NCI-H526 (cell line): ENCODE measurements at places on chromosomes 12 and 14.

DNA sequence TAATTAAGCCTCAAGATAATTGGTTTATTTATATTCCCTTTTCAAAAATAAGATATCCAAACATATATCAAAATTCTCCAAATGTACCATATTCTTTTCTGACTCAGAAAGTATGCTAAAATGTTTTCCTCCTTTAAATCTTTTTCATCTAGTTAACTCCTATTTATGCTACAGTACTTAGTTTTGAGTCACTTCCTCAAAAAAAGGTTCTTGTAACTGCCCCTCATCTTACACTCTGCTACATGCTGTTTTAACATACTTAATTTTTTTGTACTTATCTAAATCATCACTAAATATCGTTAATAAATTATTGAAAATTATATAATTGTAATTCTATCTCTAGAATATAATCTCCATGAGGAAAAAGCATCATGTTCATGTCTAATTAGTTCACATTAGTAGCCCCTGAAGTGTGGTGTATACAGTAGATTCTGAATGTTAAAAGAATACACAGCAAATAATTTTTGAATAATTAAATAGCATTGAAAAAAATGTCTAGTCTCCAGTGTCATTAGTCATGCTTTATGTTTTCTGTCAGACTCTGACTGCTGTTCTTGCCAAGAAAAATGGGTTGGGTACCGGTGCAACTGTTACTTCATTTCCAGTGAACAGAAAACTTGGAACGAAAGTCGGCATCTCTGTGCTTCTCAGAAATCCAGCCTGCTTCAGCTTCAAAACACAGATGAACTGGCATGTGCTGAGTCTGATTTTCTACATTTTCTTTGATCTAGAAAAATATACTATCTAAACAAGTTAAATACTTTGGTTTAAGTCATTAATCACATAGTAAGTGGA is 3.5 kb downstream of the KLRD1 start:
- DNase-seq: no peak

- peak; percentile 11 for DNase-seq
Observed at GRCh38 chr12:69834576-69834975, 9.5 kb downstream of the MYRFL start.

DNA sequence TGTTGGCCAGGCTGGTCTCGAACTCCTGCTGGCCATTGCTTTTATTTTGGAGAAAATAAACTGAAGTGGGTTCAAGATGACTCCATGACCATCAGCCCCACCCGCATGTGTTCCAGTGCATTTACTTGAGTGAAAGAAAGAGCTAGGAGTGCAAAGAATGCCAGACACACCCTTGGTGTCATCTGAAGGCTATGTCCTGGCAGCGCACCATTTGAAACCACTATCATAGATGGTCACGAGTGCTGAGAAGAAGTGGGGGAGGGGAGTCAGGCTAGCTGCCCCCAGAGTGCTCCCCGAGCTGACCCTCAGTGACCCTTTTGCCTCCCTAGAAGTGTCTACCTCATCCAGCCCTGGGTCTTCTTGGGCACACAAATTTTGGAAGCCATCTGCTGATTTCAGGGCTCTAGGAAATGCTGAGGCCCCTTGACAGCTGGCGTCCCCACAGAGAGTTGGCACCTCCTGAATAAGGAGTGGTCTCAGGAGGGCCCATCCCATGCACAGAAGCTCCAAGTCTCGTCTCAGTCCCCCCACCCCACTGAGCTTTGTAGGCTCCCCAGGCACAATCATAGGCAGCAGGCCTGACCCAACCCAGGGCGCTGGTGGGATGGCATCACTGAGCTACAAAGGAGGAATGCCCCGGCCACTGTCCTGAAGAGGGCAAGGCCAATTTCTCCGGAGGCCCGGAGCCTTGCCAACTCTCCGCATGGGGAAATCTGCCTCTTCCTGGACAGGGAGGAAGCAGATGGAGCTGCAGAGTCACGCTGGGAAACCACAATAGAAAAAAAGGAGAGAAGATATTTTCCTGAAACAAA is 28.0 kb downstream of the PXN start:
- DNase-seq: no peak

DNA sequence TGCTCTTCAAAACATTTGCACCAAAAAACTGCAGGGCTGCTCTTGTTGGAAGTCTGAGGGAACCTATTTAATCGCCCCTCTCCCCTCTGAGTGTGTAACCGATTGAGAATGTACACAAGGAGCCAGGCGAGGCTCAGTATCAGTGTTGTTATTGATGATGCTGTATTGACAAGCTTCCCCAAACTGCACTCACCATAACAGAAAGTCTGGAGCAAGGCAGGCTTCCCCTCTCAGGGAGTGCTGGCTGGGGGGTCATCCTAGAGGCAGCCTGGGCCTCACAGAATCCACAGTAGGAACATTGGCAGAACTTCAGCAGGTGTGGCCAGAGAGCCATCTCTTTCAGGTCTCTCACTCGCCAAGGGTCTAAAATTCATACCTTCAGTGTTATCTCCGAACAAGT is 58.1 kb upstream of the TUNAR start:
- no peak for DNase-seq

DNA sequence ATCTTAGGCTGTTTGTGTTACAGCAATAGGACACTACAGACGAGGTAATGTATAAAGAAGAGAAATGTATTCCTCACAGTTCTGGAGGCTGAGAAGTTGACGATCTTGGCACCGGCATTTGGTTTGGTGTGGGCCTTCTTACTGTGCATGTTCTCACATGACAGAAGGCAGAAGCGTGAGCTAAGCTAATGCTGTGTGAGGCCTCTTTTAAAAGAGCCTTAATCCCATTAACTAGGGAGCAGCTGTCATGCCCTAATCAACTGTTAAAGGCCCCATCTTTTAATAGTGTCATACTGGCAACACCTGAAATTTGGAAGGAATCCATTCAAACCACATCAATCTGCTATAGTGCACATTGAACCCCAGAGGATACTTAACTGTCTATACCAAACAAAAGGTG is 992.9 kb downstream of the GALC start:
- no peak for DNase-seq

DNA sequence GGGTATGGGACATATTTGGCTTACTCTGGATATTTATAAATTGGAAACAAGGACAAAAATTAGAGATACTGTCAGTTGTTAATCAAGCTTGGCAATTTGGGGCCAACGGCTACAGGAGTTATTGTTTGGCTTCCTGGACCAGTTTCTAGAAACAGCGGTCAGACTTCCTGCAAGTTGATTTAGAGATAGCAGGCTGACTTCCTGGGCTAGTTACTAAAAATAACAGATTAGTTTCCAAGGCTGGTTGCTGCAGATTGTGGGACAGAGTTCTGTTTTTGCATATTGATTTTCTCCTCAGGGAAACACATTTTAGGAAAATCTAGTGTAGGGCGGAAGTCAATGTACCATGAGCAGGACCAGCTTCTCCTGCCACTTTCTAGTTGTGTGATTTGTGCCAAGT is 144.0 kb upstream of the TMPO start:
- DNase-seq: no peak

DNA sequence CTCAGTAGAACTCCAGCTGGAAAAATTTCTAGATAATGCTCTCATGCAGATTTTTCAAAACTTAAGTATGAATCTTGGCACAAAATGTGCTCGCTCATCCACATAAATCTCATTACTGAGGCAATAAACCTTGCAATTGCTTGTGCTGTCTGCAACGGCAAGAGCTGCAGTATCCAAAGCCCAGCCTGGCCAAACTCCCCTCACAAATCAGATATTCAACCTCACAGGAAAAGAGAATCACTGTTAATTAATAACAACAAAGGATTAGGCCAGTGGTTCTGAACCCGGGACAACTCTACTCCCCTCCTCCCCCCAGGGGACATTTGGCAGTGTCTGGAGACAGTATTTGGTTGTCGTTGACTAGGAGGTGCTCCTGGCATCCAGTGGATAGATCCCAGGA is 19.2 kb upstream of the CORO1C start:
- DNase-seq: no peak

GRCh38 chr12:109092497-109093021 is 713 bp downstream of the ALKBH2 start:
- DNase-seq: no peak

- no peak for DNase-seq
Observed at GRCh38 chr12:52027085-52027843, 20.5 kb downstream of the TAMALIN start.

- no peak for DNase-seq
Observed at GRCh38 chr14:104262515-104263514, 124.4 kb downstream of the KIF26A start.

- no peak for DNase-seq
Observed at GRCh38 chr12:65462484-65462883, 184.0 kb downstream of the MSRB3 start.

GRCh38 chr12:101455685-101456084 is 19.5 kb upstream of the SPIC start:
- DNase-seq: no peak

- DNase-seq: no peak
Observed at GRCh38 chr12:92064422-92064821, 81.2 kb downstream of the BTG1 start.

- DNase-seq: no peak
Observed at GRCh38 chr14:63902375-63902976, 49.7 kb downstream of the SYNE2 start.

DNA sequence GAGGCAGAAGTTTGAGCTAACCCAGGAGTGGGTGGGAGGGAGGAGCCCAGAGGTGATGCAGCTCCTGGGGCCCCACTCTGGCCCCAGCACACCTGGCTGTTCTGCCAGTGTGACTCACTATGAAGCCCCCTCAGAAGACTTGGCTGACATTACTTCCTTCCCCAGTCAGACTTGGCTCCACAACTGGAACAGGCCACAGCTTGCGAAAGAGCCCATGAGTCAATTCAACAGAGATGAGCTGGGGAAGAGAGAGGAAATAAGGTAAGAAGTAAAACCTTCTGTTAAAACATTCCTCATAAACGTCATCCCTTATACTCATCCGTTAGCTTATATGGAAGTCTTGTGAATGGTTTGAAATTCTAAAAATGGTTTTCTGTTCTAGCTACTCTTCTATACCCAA is 245.9 kb downstream of the ADAMTS20 start:
- DNase-seq: no peak

DNA sequence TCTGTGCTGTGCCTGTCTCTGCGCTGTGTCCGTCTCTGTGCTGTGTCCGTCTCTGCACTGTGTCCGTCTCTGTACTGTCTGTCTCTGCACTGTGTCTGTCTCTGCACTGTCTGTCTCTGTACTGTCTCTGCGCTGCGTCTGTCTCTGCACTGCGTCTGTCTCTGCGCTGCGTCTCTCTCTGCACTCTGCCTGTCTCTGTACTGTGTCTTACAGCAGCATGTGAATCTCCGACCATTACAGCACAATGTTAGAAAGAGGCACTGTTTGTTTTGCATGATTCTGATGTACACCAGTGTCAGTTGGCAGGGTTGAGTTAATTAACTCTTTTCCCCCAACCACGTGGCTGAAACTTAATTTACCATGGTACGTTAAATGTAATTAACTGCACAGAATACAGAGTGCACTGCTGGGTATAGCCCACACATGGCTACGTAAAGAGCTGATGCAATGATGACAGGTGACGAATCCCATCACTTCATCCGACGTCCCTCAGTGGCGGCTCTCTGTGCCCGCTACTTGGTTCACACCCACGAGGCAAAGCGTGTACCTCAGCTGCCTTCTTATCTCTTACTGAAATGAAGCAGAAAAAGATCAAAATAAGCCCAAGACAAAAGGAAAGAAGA is 127.7 kb upstream of the SFSWAP start:
- no peak for DNase-seq

GRCh38 chr12:103969391-103969790 is 3.7 kb downstream of the TDG start:
- no peak for DNase-seq

GRCh38 chr14:61145034-61145902 is 135.9 kb downstream of the TMEM30B start:
- DNase-seq: no peak

DNA sequence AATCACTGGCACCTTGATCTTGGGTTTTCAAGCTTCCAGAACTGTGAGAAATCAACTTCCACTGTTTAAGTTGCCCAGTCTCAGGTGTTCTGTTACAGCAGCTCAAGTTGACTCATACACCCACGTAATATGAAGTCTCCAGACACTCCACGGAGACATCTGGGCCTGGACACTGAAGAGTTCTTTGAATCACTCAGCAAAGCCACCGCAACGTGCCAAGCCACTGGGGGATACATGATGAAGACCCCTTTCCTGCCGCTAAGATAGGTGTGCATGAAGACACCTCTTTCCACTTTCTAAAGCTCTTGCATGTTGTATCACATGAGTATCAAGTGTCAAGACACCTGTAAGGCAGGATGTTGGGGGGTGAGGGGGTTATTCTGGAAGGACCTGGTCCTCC is 311.7 kb upstream of the RTL1 start:
- no peak for DNase-seq

DNA sequence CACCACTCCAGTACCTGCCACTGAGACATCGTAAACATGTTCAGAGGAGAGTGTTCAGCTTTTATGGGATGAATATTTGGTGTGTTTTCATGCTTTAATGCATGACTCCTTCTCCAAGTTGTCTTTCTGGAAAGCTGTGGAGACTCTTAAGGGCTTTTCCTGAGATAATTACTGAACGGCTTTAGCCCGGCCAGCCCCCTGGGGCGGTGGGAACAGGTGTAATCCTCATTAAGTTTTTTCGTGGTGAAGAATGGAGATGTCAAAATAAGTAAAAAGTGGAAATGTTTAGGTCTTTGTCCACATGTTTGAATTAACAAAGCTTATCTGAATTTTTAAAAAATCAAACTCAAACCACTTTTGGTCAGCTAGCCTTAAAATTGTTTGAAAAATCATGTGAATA is 1.5 kb downstream of the SYNE2 start:
- no peak for DNase-seq

GRCh38 chr12:102107970-102108369 is 11.9 kb downstream of the NUP37 start:
- DNase-seq: no peak

GRCh38 chr12:71270057-71270456 is 112.3 kb upstream of the TSPAN8 start:
- no peak for DNase-seq

- peak; percentile 73 for DNase-seq
Observed at GRCh38 chr12:112381883-112382796, at the start of gene HECTD4. Gene HECTD4 (minus strand): TSS chr12:112382431. CDS start chr12:112382128, 303 bp downstream.

- DNase-seq: no peak
Observed at GRCh38 chr12:117261247-117261646, 71.0 kb upstream of the FBXO21 start.

- no peak for DNase-seq
Observed at GRCh38 chr12:15192720-15193119, 28.5 kb downstream of the RERG start.

- DNase-seq: no peak
Observed at GRCh38 chr14:92927349-92928257, 4.7 kb downstream of the CHGA start.

GRCh38 chr12:32533971-32534590 is 134.7 kb downstream of the FGD4 start:
- DNase-seq: peak; percentile 74
